ENCODE measurements at places on chromosomes 4 and X.
A peak's percentile ranks its signal among the peaks of the same experiment; 100 is the strongest.

DNA sequence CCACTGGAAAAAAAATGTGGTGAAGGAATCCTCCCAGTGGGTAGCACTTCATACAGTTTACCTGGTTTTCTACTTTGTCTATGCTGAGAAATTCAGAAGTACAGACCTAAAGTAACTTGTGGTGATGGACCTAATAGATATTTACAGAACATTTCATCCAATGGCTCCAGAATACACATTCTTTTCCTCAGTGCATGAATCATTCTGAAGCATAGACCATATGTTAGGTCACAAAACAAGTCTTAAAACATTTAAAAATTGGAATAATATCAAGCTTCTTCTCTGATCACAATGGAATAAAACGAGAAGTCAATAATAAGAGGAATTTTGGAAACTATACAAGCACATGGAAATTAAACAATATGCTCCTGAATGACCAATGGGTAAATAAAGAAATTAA, 450.1 kb upstream of the INTU start:
- DNase-seq = no peak

DNA sequence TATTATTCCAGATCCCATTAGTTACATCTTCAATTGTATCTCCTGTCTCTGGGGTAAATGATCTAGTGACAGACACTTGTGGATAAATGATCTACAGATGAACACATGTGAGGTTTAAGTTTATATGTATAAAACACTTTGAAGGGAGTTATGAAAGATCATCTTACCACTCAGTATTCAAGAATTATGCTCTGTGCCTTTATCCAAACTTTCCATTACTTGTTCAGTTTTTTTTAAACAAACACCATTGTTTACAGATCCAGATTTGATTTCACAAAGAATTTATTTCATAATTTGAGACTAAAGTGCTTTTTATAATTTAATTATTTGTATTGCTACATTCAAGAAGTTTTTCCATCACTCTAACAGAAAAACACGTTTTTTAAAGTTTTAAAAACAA, 142.5 kb downstream of the HHIP start:
- DNase-seq = no peak

DNA sequence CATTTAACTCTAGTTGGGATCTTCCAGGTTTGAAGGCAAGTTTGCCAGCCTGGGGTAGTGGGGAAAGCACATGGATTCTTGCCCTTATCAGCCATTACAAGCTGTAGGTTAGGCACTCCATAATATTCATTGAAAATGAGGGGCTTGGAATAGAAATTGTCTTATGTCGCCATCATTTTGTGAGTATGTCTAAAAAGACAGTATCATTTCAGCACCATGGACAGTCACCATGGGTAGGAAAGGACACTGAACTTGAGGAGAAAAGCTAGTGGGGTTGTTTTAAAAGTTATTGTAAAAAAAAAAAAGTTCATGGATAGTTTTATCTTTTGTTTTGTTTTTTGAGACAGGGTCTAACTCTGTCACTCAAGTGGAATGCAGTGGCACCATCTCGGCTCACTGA, 356.1 kb downstream of the HNRNPD start:
- DNase-seq = no peak

DNA sequence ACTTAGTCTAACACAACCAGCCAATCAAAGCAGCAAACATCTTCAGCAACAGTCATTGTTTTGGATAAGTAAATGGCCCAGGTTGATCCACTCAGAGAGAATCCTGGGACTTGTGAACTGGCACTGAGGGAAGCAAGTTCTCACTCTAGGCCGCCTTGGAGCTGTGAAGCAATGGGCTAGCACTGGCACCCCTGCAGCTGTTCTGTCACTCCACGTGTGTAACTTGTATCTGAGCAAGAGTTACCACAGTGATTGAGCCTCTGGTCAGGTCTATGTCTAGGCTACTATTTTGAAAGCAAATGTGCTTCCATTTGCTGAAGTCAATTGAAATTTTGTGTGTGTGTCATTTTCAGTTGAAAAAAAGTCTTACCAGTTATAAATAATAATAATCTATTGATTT, 57.2 kb upstream of the HS3ST1 start:
- DNase-seq = no peak

GRCh38 chr4:39062094-39062769, at the start of gene KLHL5:
TSS of gene KLHL5 (plus strand) at chr4:39062232. CDS start at chr4:39062653, 421 bp downstream.
- no peak for DNase-seq

DNA sequence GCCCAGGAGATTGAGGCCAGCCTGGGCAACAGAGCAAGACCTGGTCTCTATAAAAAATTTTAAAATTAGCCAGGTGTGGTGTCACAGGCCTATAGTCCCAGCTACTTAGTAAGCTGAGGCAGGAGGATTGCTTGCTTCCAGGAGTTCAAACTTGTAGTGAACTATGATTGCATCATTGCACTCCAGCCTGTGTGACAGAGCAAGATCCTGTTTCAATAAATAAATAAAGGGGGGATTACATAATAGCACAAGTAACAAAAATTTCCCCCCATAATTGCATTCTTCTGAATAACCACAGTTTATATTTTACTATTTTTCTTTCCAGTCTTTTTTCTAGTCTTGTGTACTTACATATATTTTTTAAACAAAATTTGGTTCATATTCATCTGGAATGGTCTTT, 135.6 kb downstream of the CHIC2 start:
- DNase-seq = no peak

GRCh38 chr4:31324814-31325213, 604.6 kb downstream of the PCDH7 start:
- no peak for DNase-seq

- DNase-seq = peak; percentile 2
Measured at GRCh38 chrX:100413229-100413628, 3.2 kb upstream of the PCDH19 start.

DNA sequence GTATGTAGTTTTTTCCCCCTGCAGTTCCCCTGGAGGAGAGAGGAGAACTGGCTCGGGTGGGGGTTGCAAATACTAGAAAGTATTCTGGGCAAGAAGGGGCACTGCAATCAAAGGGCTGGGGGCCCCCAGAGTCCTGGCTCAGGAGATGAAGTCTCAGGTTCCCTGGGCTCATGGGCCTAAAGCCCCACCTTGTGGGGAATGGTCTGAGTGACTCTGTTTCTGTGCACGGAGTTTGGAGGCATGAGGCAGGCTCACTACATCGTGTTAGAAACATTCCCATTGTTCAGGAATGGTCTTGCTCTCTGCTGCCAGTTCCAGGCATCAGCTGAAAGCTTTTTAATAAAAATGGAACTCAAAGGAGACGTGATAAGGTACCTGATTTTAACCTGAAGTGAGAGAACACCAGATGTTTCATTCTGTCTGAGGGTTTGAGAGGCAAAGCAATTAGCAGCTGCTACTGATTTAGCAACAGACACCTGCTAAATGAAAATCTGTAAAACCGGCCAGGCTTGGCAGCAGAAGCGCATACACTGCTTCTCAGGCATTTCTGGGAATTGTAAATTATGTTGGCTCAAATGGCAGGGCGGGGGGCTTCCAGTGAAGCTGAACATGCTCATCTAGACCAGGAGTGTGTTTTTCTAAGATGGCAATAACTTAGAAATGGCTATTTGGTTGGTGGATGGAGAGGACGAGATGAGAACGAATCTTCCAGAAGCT, 122.7 kb downstream of the TMEM164 start:
- DNase-seq = no peak

DNA sequence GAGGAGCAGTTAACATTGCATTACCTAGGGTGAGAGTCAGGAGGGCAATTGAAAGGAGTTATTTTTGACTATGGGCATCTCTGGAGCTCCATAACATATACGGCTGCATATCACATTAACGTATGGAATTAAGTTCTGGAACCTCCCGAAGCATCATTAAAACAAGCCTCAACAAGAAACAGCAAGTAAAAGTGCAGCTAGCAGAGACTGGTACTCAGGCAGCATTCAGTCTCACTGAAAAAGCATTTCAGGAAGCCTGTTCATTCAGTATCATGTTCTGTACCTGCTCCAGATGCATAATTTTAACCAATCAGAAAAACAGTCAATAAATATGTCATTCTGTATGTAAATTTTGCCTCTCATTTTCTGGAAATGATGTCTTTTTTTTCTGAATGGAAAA, 299.6 kb downstream of the EPHA5 start:
- no peak for DNase-seq

DNA sequence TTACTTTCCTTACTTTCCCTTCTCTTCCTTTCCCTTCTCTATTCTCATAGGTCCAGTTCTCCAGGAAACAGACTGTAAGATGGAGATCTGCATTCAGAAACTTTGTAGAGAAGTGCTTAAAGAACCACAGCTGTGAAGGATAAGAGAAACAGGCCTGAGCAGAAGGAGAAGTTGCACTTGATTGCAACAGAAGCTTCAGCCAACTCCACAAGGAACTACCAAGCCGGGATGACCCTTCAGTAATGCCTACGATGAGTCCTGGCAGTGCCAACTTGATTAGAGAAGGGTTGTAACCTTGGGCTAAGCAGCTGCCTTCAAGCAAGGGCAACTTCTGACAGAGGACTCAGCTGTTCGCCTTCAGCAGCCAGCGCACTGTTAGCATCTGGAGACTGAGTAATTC, 413.3 kb upstream of the RASGEF1B start:
- no peak for DNase-seq

DNA sequence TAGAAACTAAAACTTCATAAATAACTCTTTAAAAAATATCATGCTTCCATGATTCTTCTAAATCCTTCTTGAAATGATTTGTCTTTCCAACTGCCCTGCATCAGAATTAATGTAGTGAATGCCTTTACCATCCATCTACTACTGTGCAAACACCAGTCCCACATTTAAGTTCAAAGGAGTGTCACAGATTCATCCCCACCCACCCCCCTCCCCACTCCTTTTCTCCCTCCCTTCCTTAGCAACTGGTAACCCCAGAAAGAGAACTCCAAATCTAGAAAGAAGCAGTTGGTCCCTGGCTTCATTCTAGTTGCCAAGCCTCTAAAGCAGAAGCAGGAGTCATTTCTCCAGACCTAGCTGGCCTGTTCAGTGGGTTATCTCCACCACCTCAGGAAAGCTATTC, at the start of gene PRR32:
PRR32 (plus strand) TSS at position 301 of the 400 bp plus-strand sequence. CDS start 115 bp downstream, outside the sequence.
- no peak for DNase-seq

DNA sequence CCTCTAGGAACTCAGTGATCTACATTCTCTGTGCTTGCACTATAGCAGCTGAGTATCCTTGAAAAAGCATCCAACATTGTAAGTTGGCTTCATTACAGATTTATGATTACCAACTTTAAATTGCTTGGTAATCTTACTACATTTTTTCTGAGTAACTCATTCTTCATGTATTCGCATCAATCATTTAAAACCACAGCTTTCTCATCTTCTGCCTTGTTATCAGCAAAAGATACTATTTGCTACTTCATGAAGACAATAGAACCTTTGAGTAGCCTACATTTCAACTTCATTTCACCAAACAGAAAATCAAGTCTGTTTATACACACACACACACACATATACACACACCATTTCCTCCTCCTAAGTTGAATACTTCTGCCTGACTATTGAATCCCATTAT, 6.2 kb upstream of the DCAF8L2 start:
- no peak for DNase-seq

DNA sequence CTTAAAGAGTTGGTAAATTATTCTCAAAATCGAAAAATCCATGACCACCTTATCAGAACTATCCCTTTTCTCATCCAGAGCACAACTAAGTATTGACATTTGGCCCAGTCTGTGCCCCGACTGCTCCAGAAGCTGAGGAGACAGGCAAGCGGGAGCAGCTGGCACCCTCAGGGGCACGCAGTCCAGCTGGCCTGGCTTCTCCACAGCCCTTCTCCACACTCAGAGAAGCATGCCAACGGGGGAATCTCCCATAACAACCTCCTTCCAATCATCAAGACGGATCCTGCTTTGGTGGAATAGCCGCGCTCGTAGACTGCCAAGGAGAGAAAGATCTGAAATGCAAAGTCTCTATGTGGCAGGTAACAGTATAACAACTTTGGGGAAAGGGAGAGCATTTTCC, 85.4 kb downstream of the AFAP1 start:
- DNase-seq = no peak

- DNase-seq = no peak
Measured at GRCh38 chr4:74266081-74266480, 42.2 kb upstream of the EPGN start.

- no peak for DNase-seq
Measured at GRCh38 chr4:169024762-169025161, 14.7 kb upstream of the CBR4 start.

DNA sequence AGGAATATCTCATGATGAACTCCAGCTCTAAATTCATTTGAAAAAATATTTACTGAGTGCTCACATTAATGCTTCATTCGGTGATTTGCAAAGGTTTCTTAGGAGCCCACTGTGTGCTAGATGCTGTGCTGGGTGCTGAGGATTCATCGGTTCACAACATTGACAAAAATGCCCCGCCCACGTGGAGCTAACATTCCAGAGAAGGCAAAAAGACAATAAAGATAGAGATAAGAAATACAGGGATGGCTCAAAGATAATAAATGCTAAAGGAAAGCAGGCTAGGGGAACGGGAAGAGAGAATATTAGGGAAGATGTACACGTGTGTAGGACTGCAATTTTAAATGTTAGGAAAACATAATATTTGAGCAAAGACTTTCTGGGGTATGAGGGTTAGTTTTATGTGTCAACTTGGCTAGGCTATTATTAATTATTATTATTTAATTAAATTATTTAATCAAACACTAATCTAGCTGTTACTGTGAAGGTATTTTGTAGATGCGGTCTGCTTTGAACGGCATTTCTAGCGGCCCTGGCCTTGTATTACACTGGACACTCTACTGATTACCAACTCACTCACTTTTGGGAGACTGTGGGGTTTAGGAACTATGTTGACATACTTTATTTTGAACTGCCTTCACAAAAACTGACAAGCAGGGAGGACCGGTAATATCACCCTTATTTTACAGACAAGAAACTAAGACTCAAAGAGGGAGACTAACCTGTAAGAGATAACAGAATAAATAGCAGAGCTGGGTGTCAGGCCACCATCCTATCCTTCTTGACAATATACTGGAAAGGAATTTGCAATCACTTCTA, 61.9 kb upstream of the IRF2 start:
- no peak for DNase-seq

DNA sequence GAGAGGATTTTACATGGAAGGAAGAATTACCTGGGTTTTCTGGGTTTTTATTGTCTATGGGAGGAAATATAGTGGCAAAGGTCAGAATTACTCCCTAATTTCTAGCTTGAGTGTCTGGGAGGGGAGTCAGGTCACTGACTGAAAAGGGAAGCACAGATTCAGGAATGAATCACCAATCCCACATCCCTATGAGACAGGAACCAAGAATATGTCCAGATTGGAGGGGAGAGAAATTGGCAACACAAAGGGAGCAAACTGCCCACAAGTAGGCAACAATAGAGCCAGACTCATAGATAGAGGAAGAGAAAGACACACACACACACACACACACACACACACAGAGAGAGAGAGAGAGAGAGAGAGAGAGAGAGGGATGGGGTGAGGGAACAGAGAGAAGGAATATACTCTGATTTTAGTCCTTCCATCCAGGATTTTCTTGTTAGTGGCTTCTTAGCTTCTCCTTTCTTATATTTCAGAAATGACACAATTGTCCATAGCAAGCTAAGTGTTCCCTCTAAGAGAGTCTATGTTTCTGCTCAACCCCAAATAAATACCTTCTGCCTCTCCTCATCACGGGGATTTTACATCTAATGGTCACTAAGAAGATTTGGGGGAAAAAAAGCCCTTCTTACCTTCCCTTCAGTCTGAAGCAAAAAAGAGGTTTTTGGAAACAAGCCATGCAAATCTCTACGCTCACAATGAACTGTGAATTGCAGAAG, 12.0 kb downstream of the P2RY10 start:
- no peak for DNase-seq

- no peak for DNase-seq
Measured at GRCh38 chr4:34178476-34178875, 2065.8 kb downstream of the ARAP2 start.

GRCh38 chr4:56288663-56289062, 98.6 kb downstream of the AASDH start:
- DNase-seq = no peak

All from GM12864 (cell line).